Small intestine (tissue), 16 donors: ENCODE measurements at places on chromosomes 3 and 15. TPM values are rescaled to one million over a fixed set of nuclear protein-coding genes. Genes with fewer than 3 reads are reported as not detected.
A peak's percentile ranks its signal among the peaks of the same experiment; 100 is the strongest.

Gene GOLGA6L4
- polyA plus RNA-seq = 1.1 TPM

DNA sequence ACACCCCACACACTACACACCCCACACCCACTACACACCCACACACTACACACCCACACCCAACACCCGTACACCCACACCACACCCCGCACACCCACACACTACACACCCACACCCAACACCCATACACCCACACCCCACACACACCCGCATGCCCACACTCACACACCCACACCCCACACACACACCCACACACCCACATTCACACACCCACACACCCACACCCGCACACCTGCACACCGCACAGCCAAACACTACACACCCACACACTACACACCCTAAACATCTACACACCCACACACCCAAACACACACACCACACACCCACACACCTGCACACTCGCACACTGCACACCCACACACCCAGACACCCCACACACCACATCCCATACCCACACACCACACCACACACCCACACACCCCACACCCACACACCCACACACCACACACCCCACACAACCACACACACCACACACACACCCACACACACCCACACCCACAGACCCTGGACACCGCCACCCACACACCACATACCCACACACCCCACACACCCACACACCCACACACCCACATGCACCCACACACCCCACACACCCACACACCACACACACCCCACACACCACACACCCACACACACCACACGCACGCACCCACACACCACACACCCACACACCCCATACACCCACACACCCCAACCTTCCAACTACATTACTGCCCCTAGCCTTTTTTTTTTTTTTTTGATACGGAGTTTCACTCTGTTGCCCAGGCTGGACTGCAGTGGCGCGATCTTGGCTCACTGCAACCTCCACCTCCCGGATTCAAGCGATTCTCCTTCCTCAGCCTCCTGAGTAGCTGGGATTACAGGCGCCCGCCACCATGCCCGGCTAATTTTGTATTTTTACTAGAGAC is 16.9 kb downstream of the CEP19 start:
- no peak overlapping the region for H3K27ac ChIP-seq
- no peaks in the 10 kb centered on the region for H3K36me3 ChIP-seq
- no peaks in the 10 kb centered on the region for H3K27me3 ChIP-seq
- no peak overlapping the region for H3K4me3 ChIP-seq
- no peaks in the 10 kb centered on the region for H3K4me1 ChIP-seq

DNA sequence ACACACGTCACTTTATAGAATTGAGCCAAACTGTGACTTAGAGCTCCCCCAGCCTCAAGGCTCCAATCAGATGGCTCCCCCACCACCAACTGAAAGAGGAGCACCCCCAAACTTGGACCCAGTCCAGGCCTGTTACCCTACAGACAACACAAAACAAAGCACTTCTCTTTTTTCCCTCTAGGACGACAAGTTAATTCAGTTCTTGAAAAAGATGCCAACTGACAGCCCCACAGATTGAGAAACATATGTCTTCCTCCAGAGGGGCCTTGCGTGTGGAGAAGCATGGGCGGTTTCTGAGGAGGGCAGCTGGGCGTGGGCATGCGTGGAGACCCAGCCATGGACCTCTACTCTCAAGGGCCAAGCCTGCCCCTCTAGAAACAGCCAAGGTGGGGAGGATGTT is 229.5 kb downstream of the SHQ1 start:
- H3K27ac ChIP-seq = no peak overlapping the region
- no peaks in the 10 kb centered on the region for H3K27me3 ChIP-seq
- no peak overlapping the region for H3K4me3 ChIP-seq
- H3K36me3 ChIP-seq = no peaks in the 10 kb centered on the region
- no peak for DNase-seq
- peaks cover 32% of the 10 kb centered on the region for H3K4me1 ChIP-seq

DNA sequence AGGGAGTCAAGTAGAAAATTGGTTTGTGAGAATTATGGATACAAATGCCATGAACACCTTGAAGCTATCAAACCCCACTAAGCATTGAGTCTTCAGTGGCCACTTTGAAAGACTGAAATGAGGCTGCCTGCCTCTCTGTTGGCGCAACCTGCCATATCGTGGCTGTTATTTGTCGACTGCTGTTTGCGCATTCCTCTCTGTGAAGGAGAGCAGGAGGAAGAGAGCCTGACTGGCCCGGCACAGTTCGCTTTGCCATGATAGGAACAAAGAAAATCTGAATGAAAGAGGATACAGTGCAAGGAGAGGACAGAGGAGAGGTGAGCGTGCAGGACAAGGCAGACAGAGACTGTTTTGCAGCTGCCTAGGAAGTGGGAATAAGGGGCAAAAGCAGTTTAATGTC is 289.4 kb downstream of the RYR3 start:
- DNase-seq = no peak
- H3K27me3 ChIP-seq = no peaks in the 10 kb centered on the region
- H3K36me3 ChIP-seq = no peaks in the 10 kb centered on the region
- H3K27ac ChIP-seq = no peak overlapping the region
- no peaks in the 10 kb centered on the region for H3K4me1 ChIP-seq
- no peak overlapping the region for H3K4me3 ChIP-seq

DNA sequence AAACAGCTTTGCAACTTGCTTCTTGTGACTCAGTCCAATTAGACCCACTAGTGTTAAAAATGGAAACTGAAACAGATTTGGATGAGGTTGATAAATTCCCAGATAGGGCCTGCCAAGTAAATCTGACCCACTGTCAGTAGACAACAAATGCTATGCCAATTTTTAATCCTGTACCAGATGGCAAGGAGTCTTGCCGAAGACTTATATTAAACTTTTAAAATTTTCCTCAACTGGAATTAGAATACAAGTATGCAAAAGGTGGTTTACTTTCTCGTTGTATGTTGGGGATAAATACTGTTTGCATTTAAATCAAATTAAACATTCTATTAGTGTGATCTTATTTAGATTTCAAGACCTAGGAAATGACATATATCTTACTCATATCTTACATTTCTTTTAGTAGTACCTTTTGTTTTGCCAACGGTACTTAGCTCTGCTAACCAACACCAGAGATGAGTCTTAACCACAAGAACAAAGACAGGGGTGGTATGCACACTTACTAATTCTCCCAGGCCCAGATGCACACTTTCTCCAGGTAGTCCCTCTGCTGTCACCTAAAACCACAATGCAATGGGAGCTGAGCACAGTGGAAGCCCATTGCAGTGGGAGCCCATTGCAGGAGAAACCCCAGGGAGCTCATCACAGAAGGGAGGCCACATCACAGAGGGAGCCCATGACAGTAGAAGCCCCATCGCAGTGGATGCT is 77.8 kb downstream of the WWTR1 start:
- no peaks in the 10 kb centered on the region for H3K36me3 ChIP-seq
- H3K27ac ChIP-seq = no peak overlapping the region
- peaks cover 2% of the 10 kb centered on the region for H3K27me3 ChIP-seq
- H3K4me1 ChIP-seq = no peaks in the 10 kb centered on the region
- H3K4me3 ChIP-seq = no peak overlapping the region
- DNase-seq = no peak

DNA sequence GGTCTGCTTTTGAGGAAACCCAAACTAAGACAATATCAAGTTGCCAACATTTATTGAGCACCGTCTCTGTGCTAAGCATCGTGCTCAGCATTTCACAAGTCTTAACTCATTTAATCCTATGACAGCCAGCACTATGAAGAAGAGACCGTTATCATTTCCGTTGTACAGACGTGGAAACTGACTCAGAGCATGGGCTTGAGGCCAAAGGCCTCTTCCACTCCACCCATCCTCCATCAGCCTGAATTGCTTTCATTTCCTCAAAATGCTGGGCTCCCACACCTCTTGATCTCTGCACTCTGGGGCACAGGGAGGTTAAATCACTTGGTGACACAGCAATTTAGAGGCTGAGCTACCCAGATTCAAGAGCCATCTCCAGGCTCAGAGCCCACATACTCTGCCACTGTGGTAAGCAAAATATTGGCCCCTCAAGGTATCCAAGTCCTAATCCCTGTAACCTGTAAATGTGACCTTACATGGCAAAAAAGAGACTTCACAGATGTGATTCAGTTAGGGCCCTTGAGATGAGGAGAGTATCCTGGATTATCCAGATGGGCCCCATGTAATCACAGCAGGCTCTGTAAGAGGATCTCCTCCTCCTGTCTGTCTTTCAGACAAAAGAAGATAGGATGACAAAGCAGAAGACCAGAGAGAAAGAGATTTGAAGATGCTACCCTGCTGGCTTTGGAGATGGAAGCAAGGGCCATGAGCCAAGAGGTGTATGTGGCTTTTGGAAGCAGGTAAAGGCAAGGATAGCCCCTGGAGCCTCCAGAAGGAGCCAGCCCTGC is 24.3 kb upstream of the FLNB start:
- H3K27me3 ChIP-seq = no peaks in the 10 kb centered on the region
- no peak overlapping the region for H3K4me3 ChIP-seq
- DNase-seq = peak; percentile 88
- peaks cover 8% of the 10 kb centered on the region for H3K4me1 ChIP-seq
